ENCODE measurements at places on chromosomes 5 and 9.

- DNase-seq: peak; percentile 33
Observed at GRCh38 chr9:103991698-103992097, 102.4 kb upstream of the SMC2 start.

DNA sequence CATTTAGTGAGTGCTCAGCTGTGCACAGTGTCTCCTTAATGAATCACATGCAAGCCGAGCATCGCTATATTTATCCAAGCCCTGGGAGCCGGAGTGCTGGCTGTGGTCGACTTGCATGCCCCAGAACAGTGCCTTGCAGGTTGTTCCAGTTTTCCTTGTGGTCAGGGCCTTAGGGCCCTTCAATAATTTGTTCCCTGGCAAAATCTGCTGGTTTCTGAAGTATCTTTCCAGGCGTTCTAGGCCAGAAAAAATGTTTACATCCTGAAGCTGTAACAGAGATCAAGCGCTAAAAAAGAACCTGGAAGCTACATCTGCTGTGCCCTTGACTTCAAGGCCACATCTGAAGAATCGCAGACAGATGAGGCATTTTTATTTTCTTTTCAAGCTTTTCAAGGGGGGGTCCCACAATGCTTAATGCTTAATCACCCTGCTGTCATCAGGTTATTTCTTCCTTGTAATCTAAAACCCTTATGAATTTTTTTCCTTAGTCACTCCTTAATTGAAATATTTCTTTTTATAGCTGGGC lies 105.8 kb downstream of the DOCK2 start:
- DNase-seq: no peak

DNA sequence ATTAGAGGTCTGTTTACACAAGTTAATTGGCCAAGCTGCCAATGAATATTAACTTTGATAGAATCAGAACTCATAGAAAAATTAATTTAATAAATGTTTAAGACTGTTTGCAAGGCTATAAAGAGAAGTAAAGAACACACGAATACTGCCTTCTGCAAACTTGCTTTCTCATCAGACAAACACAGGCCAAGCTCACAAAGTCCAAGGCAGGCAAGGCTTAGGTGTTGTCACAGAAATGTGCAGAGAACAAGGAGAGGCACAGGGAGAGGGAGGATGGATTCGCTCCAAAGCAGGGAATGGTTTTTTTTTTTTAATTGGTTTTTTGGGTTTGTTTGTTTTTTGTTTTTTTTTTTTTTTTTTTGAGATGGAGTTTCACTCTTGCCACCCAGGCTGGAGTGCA lies 43.4 kb downstream of the RETREG1 start:
- DNase-seq: peak; percentile 50

GRCh38 chr5:160167624-160168165 lies 48.4 kb upstream of the PWWP2A start:
- DNase-seq: no peak

DNA sequence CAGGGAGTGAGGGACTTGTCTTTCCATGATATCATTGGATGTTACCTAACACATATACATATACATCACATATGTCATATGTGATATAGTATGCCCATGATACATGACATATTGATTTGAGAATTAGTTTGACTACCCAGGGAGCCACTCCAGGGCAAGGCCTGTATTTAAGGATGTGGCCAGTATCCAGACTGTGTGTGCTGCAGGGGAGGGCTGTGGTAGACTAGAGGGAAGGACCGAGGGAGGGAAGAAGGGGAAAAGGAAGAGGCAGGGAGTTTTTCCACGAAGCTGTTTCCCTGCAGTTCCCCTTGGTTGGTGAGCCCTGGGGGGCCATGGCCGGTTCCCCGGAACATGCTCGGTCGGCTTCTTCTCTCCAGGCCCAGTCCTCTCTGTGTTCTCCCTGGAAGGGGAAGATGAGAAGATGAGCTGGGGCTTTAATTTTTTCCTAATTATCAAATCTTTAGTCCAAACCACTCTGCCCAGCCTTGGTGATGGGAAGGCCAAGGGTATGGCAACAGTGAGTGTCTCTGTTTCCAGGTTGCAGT lies 48.7 kb downstream of the NSUN2 start:
- no peak for DNase-seq
